ENCODE measurements at places on chromosomes 1 and 21.

GRCh38 chr1:9181990-9182783 lies 52.4 kb upstream of the H6PD start:
- no peak for DNase-seq

DNA sequence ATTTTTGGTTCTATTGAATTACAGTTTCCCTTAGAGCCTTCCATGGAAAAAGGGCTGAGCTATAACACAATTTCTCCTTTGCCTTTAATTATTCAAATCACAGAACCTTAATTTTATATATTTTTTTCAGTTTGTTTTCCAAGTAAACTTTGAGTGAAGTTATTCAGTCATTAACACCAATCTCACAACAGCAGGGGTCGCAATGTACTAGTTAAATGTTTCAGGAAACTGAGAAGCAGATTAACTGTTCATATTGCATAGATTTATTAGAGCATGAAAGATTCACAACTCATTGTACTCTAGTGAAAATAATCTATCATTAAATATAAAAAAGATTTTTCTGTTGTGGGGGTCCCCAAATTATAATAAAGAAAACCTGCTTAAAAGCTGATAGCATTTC lies 64.1 kb downstream of the KIFAP3 start:
- DNase-seq, result peak; percentile 56

DNA sequence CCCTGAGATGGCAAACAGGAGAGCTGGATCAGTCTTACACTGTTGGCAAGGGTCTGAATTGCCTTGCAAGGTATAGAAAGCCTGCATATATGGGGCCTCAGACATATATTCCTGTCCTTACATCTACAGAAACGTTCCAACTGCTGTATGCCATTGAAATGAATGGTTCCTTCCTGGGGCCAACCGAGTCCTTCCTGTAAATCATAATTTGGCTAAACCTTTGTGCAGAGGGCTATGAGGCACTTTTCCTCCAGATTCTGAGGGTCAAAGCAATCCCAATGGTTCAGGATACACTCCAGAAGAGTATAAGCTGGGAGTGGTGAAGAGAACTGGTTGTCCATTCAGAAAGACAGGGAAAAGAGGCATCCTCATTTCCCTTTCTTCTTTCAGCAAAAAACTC lies 190.5 kb downstream of the PTPRC start:
- no peak for DNase-seq

DNA sequence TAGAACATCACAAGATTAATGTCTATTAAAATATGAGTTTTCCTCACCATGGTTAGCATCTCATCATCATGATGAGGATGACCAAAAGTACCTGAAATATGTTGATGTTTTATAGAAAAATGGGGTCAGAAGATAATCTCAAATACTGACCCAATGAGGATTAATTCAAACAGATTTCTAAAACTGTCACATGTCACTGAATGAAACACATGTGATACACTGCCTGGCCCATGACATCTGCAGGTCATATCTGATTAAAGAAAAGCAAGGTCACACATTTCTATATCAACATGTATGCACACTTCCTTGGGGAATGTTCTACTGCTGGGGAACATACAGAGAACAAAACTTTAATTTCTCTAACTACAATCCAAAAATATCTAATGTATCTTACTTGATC lies 470.6 kb upstream of the ADGRL2 start:
- DNase-seq, result no peak

GRCh38 chr21:14916676-14917141 lies 148.1 kb downstream of the NRIP1 start:
- no peak for DNase-seq

DNA sequence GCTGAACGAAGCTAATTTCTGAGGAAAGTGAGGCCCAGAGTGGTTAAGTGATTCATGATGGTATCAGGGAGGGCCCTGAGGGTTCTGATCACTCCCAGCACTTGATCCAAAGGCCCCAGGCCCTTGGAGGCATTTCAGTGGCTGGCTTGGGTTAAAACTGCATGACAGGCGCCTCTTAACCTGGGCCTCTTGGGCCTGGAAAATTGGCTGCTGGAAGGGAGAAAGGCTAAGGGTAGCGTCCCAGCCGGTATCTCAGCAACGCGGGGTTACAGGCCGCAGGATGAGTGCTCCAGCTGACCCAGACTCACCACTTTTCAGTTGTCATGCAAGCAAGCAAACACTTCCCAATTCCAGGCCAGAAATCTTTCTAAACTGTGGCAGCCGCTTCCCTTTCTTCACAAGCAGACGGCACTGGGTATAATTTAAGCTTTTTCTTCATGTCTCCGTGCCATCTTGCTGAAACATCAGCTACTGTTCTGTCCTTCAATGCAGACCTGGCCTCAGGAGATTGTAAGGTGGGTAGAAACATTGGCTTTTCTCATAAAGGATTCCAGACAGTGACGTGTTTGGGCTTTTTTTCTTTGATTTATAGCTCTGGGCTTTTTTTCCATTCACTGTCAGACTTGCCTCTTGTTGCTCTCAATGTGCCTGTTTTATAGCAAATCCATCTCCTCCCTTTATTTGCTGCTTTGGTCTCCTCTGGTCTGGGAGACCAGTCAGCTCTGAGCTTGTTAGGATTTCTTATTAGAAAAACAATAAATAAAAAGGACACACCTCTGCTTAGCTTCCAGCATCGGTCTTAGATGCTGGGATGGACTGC lies 229.1 kb downstream of the KCNJ6 start:
- no peak for DNase-seq

GRCh38 chr1:205571747-205572146 lies 60.1 kb downstream of the ELK4 start:
- DNase-seq, result no peak

DNA sequence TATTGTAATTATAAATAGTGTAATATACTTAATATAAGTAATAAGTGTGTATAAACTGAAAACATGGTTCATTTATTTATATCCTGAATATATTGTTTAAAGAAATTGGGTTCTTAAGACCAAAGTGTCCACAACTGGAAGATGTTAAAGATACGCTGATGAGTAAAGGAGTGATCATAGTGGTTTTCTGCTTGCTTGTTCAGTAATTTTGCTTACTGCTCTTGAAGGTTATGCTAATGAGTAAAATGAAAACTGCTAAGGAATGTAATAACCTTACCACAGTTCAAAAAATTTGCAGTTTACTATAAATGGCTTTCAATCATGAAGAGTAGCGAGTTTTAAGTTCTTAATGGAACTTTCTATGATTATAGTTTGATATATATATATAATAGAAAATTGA lies 22.0 kb downstream of the DONSON start:
- no peak for DNase-seq

DNA sequence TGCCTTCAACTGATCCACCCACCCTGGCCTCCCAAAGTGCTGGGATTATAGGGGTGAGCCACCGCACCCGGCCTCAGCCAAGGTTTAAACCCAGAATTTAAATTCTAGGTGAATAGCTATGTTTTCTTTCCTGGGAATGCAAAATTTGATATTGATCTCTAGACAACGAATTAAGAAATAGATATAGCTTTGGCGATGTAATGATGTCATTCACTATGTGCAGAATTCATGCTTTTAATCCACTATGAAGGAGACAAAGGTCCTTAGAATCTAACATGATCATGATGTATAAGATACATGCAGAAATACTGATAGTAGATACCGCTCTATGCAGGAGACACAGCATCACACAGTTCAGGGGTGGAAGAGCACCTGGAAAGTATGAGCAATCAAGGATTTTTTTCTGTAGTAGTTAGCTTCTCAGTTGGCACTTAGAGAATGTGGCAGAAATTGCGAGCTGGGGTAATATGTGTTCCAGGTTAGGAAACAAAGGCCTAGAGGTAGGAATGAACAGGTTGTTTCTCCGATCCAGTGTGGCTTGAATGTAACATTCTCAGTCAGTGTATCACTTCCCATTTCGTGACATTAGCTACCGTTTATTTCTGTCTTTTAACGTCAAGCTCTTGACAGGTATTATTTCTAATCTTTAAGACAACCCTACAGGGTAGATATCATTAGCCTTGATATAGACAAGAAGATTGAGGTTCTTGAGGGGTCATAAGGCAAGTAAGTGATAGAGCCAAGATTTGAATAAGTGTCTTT lies 3.0 kb upstream of the CEP350 start:
- DNase-seq, result no peak

DNA sequence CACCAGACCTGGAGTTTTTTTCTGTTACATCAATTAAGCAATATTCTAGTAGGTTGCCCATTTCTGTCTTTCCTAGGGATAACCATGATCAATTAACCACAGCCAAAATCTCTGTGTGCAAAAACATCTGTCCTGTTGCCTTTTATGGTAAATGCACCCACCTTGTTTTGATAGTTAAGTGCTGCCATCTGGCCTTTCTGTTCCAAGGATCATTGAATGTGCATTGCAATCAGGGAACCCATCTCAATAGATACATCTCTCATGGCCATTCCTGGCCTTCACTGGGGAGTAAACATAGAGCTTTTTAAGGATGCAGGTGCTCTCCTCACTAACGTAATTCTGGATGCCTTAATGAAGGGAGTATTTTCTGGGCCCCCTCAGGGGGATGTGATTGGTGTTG lies 111.8 kb upstream of the KIAA1614 start:
- DNase-seq, result no peak

GRCh38 chr1:179857009-179857408 lies 20.6 kb downstream of the TOR1AIP2 start:
- DNase-seq, result no peak

GRCh38 chr1:163084330-163084729 lies 15.2 kb downstream of the RGS4 start:
- no peak for DNase-seq

GRCh38 chr1:42114229-42114628 lies 39.0 kb upstream of the GUCA2B start:
- DNase-seq, result no peak

GRCh38 chr1:150422541-150422940 lies 58.6 kb downstream of the RPRD2 start:
- DNase-seq, result no peak

DNA sequence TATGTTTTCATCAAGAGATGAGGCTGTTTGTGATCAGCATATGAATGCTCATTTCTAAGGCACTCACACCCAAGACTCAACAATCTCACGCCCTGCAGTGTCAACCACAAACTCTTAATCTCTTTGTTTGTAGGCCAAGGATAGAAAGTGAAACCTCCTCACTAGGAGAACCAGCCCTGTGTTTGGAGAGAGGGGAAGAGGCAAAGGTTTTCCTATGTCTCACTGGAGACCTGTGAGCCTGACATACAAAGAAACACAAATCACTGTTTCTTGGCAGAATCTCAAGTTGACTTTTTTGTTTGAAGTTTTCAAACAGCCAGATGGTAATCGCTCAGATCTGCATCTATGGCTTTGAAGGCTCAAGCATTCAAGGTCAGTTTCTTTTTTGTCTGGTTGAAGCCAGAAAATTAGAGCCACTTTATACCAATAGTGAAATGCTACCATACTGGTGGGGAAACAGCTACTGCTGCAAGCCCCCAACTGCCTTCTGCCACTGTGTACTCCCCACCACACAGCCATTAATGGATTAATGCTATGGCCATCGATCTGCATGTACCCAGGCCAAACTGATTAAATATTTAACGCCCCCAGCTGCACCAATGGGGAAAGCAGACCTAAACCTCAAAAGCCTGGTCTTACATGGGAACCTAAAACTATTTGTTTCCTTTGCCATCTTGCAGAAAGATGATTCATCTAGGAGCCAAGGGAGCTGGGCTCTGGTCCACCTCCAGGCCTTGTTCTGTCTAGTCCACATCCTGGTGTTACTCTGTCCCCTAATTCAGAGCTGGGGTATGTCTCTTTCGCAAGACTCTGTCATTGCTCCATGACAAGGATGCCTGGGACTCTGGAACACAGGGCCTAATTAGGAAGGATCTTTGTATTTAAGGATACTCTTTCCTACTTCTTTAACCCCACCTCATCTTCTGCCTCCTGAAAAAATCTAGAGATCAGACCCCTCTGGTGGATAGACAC lies 16.3 kb downstream of the PDZK1 start:
- DNase-seq, result no peak

- DNase-seq, result no peak
Observed at GRCh38 chr1:21089731-21090130, 87.0 kb downstream of the EIF4G3 start.

DNA sequence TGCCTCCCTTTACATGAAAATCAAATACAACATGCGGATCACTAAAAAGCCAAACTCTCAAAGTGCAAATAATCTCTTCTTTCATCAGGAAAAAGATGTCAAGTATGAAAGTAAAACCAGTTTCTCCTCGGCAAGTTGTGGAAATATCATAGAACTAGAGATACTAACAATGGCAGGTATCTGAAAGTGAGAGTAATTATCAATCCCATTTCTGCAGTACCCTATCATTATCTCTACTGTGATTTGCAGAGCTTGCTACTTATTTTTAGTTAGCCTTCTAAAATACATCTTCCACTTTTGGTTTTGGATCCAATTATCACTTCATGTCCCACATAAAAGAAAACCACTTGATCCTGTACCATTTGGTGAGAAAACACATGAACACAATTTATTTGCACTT lies 3.0 kb downstream of the TP53BP2 start:
- no peak for DNase-seq

All from forelimb muscle (tissue), 1 donor.